Activated B cell treated with CpG ODN at 0.5 μM for 24 hours (primary cell): ENCODE measurements at places on chromosomes 2 and 18. TPM values are rescaled to one million over a fixed set of nuclear protein-coding genes. Genes with fewer than 3 reads are reported as not detected.

DNA sequence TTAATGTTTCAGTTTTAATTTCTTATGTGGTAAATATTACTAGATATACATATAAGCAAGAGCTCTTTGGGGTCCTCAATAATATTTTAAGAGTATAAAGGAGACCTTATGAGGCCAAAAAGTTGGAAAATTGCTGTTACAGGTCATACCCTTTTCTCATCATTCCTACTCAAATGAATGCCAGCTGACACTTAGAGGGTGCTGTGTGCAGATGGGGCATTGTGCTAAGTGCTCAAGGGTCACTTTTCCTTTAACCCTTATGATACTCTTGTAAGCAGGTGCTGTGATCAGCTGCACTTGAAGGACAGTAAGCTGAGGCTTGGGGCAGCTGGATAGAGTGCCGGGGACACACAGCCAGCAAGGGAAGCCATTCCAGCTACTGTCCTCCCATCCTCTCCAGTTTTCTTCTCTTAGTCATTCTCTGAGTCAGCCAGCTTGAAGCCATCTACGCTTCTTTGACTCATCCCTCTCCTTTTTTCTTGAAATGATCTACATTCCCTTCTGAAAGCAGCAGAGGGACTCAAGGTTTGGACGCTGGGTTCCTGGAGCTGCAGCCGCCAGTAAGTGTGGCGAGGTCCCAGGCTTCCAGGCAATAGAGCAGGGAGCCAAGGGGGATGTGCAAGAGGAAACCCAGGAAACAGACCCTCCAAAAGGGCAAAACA, 42.0 kb upstream of the CREB1 start:
- DNase-seq = no peak
- H3K27ac ChIP-seq = no peak overlapping the region
- no peaks in the 10 kb centered on the region for H3K27me3 ChIP-seq

- peaks cover 83% of the 10 kb centered on the region for H3K4me1 ChIP-seq
- peaks cover 19% of the 10 kb centered on the region for H3K36me3 ChIP-seq
- no peak for DNase-seq
- peak overlapping the region; percentile 93 for H3K27ac ChIP-seq
Measured at GRCh38 chr2:230872151-230872967, 7.6 kb downstream of the ITM2C start.

DNA sequence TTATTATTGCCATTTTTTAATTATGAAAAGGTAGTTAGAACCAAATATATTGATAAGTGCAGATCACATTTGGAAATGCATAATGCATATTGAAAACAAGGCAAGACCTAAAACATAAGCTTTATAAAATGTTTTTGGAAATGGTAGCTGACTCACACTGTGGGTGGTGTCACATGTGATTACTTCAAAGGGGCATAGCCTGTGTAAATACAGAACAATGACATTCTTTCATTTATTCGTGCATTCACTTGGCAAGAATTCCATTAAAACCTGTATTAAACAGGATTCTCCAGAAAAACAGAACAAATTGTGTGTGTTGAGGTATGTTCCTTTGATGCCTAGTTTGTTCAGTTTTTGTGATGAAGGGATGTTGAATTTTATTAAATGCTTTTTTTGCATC, 427.3 kb upstream of the ST6GAL2 start:
- no peak for DNase-seq
- H3K27me3 ChIP-seq = no peaks in the 10 kb centered on the region
- no peaks in the 10 kb centered on the region for H3K36me3 ChIP-seq

DNA sequence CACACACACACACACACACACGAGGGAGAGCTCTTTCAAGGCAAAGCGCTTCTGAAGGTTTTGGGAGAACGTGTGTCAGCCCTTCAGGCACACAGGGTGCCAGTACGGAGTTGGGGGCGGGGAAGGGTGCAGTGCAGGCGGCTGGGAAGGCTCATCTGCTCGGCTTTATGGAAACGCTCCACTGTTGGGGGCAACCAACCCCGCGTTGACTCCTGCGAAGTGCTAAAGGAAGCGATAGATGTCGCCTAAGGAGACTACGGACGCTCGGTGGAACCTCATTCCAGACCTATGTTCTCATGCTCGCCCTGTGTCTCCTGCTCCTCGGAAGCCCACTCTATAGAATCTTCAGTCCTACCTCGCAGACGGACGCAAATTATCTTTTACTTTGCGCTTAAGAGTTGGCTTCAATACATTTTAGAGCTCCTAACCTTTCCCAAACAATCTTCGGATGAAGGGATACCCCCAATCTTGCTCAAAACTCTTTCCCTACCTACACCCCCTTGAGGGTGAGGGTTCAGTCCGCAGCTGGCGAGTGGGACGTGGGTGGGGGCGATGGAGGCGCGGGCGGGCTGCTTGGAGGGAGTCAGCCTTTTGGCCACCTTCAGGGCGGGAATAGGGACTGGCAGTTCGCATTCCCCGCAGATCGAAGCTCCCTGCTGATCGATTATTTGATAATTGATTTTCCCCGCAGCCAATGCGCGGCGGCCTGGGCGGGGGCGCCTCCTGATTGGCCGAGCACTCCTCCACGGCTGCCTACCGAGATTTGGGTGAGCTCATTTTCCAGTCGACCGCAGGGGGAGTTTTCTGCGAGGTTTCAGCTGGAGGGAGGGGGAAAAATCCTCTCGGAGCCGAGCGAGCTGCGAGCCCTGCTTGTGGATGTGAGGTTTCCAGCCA, 1.9 kb upstream of the MEIS1 start:
- H3K36me3 ChIP-seq = no peaks in the 10 kb centered on the region
- no peak for DNase-seq
- H3K27me3 ChIP-seq = peaks cover 71% of the 10 kb centered on the region
- H3K4me1 ChIP-seq = peaks cover 42% of the 10 kb centered on the region
- H3K27ac ChIP-seq = no peak overlapping the region

DNA sequence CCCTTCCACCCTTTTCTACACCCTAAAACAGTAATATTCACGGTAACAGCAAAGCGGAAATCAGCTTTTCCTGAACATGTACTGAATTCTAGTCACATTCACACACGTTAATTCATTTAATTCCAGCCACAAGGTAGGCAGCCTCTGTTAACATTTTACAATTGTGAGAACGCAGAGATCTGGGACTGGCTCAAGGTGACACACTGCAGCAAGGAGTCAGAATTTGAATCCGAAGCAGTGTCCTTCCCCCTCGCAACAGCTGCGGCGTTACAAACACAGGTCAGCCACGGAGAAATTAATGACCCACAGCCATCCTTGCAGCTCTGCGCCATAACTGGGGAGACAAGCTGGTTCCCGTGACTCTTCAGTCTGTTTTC, 818 bp upstream of the SLC20A1 start:
- no peak for DNase-seq
- H3K4me3 ChIP-seq = peak overlapping the region; percentile 88

- H3K27me3 ChIP-seq = no peaks in the 10 kb centered on the region
- H3K4me3 ChIP-seq = no peak overlapping the region
- no peaks in the 10 kb centered on the region for H3K4me1 ChIP-seq
- no peak overlapping the region for H3K27ac ChIP-seq
Measured at GRCh38 chr2:12350821-12351220, 365.9 kb upstream of the TRIB2 start.

GRCh38 chr2:204827701-204828590, 282.7 kb downstream of the PARD3B start:
- no peaks in the 10 kb centered on the region for H3K27me3 ChIP-seq
- no peak overlapping the region for H3K4me3 ChIP-seq
- no peaks in the 10 kb centered on the region for H3K36me3 ChIP-seq

VAMP5 gene
- total RNA-seq = 8.8 and 11.4 TPM in 2 replicates

DPP4 gene
- total RNA-seq = 1.9 and 2.5 TPM in 2 replicates

PSMA8 gene
- total RNA-seq = 0.89 and 0.93 TPM in 2 replicates
